Fibroblast of upper back skin (primary cell): ENCODE measurements at places on chromosomes 6 and 20.

DNA sequence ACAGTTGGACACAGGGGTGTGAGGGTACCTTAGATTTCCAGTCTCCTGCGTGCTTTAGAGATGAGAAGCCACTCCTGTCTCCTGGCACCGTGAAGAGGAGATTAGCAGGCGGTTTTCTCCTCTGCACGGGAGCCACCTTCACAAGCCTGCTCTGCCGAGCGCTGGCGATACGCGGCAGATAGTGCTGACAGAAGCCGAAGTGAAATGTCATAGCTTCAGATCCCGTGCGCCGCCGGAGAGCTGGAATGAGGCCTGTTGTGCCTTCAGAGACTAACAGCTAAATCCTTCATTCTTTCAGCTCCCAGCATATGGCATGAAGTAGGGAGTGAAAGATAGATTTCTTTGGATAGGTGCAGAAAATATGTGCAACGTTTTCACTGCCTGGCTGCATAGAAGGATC, 371.0 kb downstream of the TAF4 start:
- peak; percentile 18 for DNase-seq

DNA sequence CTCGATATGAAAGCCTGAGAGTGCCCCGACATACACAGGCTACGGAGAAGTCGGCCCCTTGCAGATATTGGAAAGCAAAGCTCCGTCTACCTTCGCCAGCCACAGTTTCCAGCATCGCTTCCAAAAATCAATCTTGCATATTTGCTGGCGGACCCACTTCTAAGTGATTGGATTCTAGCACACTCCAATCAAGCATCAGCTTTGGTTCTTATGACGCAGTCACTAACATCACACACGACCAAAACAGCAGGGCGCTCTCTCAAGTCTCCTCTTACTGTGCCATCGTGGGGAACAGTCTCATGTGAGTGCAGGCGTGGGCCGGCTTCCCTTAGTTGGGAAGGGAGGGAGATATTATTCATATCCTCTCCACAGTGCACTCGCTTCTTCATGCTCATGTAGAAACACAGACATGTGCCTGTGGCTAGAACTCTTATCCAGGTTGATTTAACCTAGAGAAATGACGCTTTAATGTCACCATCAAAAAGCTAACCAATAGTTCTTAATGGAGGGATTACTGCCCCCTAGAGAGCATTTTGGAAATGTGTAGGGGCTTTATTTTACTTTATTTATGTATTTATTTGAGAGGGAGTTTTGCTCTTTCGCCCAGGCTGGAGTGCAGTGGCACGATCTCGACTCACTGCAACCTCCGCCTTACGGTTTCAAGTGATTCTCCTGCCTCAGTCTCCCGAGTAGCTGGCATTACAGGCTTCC, 229.8 kb downstream of the SOD2 start:
- DNase-seq = no peak

DNA sequence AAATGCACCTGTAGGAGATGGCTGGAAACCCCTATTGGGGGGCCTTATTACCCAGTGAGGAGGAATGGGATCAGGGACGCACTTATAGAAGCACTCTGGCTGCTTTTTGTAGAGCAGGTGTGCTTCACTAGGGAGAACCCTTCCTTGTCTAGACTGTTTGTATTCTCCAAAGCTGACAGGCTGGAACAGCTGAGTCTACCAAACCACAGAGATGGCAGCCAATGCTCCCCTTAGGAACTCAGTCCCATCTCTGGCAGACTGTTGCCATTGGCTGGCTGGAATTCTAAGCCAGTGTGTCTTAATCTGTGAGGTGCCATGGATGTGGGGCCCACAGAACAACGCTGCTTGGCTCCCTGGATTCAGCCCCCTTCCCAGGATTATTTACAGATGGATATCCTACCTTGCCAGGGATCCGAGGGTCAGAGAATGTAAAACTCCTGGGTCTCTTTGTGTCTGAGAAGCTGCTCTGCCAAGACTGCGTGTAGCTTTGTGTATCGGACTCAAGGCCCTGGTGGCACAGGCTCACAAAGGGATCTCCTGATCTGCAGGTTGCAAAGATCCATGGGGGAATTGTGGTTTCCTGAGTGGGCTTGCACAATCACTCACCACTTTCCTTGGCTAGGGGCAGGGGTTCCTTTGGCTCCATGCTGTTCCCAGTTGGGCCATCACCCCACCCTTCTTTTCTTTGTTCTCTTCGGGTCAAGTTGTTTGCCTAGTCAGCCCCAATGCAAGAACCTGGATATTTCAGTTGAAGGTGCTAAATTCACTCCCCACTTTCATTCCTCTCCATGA, 26.1 kb downstream of the C6orf52 start:
- DNase-seq = no peak

GRCh38 chr20:2879146-2879545, 5.9 kb downstream of the PTPRA start:
- DNase-seq = peak; percentile 86

DNA sequence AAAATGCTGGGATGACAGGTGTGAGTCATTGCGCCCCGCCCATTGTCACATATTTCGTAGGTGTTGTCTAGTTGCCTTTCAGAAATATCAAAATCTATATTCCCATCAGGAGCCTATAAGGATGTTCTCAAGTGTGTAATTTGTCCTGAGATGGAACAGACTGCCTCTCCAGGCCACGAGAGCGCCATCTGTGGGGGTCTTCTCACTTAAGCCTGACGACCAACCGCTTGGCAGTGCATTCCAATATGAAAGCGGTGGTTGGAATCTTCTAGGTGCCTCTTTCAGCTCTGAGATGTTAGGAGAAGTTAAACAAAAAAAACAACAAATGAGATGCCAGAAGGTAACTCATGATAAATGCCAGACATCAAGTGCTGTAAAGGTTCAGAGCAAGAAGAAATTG, 488.5 kb downstream of the QKI start:
- no peak for DNase-seq

- DNase-seq = no peak
These were observed 162.9 kb upstream of the CEP162 start for GRCh38 chr6:84390334-84390733.

DNA sequence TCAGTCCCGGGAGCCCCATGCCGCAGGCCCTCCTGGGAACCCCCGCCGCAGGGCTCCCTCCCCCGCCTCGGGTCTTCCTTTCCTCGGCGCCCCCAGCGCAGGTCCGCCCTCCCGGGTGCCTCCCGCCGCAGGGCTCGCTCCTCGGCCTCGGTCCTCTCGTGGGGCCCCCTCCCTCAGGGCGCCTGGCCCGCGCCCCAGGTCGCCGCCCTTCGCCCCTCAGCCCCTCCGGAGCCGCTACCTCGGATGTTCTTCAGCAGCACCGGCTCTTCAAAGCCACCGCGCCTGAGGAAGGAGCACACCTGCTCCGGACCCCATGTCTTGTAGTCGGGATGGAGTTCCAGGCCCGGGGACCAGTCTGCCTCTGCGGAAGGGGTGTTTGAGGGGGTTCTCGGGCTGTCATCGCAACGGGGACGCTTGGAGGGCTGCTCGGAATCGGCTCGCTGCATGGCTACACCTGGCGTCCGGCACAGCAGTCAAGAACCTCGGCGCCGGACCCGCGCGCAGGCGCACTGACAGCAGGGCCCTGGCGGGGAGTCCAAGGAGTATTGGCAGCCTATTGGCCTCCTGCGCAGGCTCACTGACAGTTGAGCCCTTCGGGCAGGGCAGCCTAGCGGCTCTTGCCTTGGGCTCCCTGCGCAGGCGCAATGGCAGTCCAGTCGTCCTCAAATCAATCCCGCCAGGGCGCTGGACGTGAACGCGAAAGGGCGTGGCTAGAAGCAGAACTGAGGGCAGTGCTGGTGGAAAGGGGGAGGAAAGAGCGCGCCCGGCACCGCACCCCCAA, at the start of gene SAMHD1:
Gene SAMHD1 (minus strand): TSS at position 511 of the 781 bp plus-strand sequence. CDS start 65 bp downstream, at position 446.
- DNase-seq = peak; percentile 98

GRCh38 chr6:50720623-50721022, 7.3 kb downstream of the TFAP2D start:
- peak; percentile 1 for DNase-seq

DNA sequence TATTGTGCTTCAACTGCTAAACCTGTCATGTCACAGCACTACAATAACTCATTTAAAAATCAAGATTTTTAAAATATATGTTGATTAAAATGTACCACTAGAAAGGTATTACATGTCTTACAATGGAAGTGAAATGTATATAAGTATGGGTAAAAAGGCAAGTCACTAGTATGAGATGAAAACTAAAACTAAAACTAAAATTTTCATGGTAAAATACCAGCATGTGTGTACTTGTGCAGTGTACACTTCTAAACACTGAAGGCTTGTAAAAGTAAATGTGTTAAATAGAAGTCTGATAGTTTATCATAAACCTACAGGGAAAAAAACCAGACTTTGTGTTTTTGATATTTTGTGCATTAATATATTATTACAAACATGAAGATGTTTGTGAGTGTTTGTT, 13.7 kb upstream of the TMEM244 start:
- DNase-seq = no peak

DNA sequence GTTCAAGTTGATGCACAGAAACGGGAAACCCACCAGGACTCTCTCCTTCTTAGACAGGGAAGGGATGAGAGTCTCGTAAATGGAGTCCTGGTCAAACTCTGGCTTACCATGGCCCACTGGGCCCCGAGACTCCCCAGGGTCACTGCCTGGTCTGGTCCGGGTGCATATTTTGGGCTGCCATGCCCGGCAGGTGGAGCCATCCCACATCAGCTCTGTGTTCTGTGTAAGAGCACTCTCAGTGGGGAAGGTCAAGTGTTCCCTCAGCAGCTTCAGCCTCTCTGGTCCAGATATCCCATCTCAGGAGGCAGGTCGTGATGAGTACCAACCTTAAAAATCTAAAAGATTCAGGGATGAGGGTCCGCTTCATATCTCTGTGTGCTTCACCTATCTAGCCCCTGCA, 138.8 kb downstream of the EDN3 start:
- DNase-seq = no peak

- DNase-seq = no peak
These were observed 16.4 kb downstream of the TRAM2 start for GRCh38 chr6:52560462-52560861.

DNA sequence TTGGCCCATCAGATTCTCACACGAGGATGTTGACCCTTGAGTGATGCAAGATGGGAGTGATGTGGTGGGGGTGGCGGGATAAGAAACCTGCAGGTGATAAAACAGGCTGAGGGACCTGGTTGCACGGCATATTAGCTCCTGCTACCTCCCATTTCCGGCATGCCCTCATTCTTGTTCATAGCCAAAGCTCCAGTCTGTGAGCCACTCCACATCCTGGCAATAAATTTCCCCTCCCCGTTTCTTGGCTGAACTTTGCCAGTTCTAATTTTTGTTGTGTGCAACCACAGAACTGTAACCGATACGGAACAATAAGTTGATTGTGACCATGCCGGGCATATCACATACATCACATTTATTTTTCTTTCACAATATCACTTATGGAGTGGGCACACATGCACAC, 41.6 kb upstream of the NFATC2 start:
- DNase-seq = no peak

DNA sequence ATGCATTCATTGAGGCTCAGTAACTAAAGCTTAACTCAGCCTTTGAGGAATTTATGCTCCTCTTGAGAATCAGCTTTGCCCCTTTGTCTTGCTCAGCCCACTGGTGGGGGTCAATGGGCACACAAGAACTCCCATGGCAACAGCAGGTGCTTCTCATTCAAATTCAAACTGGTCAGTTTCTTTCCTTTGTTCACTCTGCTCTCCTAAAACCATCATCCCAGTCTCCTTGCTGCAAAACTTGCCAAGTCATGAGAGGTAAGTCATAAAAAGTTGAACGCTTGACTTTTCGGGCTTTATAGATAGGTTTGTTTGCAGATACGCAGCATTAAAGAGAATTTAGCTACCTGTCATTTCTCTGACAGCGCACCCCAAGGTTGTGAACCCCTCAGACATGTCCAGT, 146.8 kb downstream of the TFAP2A start:
- no peak for DNase-seq

- DNase-seq = no peak
These were observed 72.4 kb downstream of the TULP4 start for GRCh38 chr6:158384671-158385110.

- DNase-seq = peak; percentile 62
These were observed 24.5 kb downstream of the ADAT2 start for GRCh38 chr6:143426026-143426425.

- no peak for DNase-seq
These were observed 40.1 kb upstream of the SIRPA start for GRCh38 chr20:1855109-1855508.
